ENCODE measurements at places on chromosomes 2 and 18. TPM values are rescaled to one million over a fixed set of nuclear protein-coding genes. Genes with fewer than 3 reads are reported as not detected.

GRCh38 chr2:112181571-112182290, 43.5 kb downstream of the FBLN7 start:
- peaks cover 5% of the 10 kb centered on the region for H3K4me1 ChIP-seq
- peaks cover 10% of the 10 kb centered on the region for H3K27me3 ChIP-seq
- no peak for DNase-seq
- H3K27ac ChIP-seq = no peak overlapping the region
- no peaks in the 10 kb centered on the region for H3K36me3 ChIP-seq

GRCh38 chr18:73551211-73551610, 596.4 kb downstream of the FBXO15 start:
- no peak overlapping the region for H3K27ac ChIP-seq
- H3K4me3 ChIP-seq = no peak overlapping the region
- no peaks in the 10 kb centered on the region for H3K27me3 ChIP-seq
- DNase-seq = no peak

Gene GREB1L
- 0.52 TPM for total RNA-seq

Gene AMER3
- total RNA-seq = 0.78 TPM

Gene EVX2
- not detected for total RNA-seq

Gene TP53I3
- total RNA-seq = 18.5 TPM

- H3K27ac ChIP-seq = no peak overlapping the region
- H3K27me3 ChIP-seq = no peaks in the 10 kb centered on the region
- no peaks in the 10 kb centered on the region for H3K36me3 ChIP-seq
- no peak for DNase-seq
- no peaks in the 10 kb centered on the region for H3K4me1 ChIP-seq
These were observed 281.3 kb downstream of the STK39 start for GRCh38 chr2:167965907-167966761.

DNA sequence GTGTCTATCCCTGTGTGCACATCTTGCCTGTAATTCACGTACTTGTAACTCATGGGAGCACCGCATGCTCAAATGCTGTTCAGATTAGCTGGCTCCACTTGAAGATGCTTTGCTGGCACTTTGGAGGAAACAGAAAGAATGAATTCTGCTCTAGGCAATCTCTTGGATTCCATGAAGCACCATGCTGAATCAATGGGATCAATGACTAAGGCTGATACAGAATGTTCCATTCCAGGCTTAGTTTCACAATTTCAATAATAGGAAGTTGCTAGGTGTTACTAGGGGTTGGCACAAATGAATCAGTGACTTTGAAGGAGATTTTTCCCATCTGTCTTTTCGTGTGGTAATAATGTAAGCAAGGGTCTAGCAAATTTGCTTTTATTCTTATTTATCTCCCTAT, 328.8 kb downstream of the OSR1 start:
- no peak for DNase-seq
- peaks cover 10% of the 10 kb centered on the region for H3K4me1 ChIP-seq
- H3K36me3 ChIP-seq = no peaks in the 10 kb centered on the region
- H3K27ac ChIP-seq = no peak overlapping the region

Gene CEBPZOS
- total RNA-seq = 9.9 TPM

- H3K27ac ChIP-seq = no peak overlapping the region
- H3K4me3 ChIP-seq = no peak overlapping the region
- no peaks in the 10 kb centered on the region for H3K36me3 ChIP-seq
- no peaks in the 10 kb centered on the region for H3K27me3 ChIP-seq
- DNase-seq = no peak
These were observed 44.5 kb downstream of the TXNL1 start for GRCh38 chr18:56593906-56594305.
